ENCODE measurements at places on chromosomes 6 and 20.
A peak's percentile ranks its signal among the peaks of the same experiment; 100 is the strongest.

DNA sequence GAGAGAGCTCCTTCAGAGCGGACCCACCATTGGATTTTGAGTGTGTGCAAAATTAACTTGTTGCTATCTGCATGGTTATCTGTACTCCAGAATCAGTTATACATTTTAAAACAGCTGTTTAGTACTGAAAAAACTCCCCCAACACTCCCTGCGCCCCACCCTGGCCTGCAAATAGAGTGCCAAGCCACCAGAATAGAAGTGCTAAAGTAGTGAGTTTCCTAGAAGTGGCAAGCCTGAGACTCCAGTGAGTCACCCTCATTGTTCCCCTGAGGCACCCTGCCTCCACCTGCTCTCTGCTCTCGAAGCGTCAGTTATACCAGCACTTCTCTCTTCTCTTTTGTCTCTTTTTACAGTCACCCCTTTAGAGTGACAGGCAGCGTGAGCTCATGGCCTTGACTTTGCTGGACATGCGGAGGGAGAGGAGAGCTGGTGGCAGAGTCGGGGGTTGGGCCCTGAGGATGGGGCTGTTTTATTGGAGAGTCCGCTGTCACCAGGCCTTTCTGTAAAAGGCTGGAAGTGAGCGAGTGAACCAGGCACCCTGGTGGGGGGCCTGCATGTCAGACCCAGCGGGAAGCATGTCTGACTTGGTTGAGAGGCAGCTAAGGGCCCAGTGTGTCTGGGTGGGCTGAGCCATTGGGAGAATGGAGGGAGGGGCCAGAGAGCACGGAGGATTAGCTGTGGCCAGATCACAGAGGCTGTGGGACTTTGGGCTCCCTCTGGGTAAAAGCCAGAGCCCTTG lies 10.4 kb downstream of the IGF2R start:
- DNase-seq = no peak

- DNase-seq = no peak
These were observed 40.2 kb upstream of the FAM50B start for GRCh38 chr6:3808759-3809514.

DNA sequence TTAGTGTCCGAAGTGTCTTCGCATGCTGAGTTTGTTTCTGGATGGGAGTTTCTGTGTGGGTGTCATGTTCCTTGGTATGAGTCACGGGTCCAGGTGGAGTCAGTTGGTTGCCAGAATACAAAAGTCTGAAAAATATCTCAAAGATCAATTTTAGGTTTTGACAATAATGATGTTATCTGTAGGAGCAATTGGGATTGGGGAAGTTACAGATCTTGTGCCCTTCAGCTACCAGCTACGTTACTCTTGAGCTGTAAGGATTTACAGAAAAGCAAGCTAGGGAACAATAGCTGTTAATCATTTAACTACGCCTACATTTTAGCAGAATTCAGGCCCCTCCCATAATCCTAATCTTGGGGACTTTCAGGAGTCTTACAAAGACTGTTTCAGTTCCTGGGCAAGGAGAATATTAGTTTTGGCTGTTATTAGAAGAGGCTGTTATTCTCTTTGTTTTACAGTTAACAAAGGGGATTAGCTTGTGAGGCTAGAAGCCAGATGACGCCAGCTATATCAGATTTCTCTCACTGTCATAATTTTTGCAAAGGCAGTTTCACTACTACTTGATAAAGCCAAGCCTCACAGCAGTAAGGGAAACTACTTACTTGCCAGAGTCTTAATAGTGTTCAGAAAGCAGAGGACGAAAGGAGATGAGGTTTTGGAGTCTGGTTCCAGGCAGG lies 15.4 kb upstream of the SLC22A16 start:
- no peak for DNase-seq

DNA sequence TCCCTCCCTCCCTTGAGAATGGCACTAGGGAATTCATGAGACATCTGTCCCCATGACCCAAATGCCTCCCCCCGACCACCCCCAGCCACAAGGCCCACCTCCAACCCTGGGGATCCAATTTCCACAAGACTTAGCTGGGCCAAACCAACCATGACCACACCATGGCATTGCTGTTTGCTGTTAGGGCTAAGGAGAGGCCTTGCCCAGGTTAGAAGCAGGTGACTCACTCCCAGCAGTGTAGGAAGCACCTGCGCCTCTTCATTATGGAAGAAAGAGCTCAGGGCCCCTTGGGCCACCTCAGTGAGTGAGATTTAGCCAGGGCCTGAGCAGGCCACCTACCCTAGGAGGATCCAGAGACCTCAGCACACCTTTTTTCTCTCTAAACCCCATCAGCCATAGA lies 337.9 kb downstream of the TAF4 start:
- no peak for DNase-seq

DNA sequence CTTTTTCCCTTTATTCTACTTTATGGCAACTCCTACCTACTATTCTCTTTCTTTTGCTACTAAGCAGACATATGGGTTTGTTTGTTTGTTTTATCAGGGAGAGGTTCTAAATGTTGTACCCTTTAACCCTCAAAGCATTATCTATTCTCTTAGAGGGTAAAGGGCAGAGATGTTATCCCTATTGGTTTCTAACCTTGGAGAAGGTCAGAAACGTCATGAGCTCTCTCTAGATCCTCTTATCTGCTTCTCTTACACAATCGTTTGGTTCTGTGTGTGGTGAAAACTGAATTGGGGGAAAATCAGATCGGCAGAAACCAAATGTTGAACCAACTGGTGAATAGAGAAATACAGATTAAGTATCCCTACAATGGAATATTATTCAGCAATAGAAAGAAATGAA lies 6.4 kb upstream of the MPC1 start:
- no peak for DNase-seq

GRCh38 chr6:112434896-112435435 lies 87.8 kb downstream of the RFPL4B start:
- DNase-seq = no peak

DNA sequence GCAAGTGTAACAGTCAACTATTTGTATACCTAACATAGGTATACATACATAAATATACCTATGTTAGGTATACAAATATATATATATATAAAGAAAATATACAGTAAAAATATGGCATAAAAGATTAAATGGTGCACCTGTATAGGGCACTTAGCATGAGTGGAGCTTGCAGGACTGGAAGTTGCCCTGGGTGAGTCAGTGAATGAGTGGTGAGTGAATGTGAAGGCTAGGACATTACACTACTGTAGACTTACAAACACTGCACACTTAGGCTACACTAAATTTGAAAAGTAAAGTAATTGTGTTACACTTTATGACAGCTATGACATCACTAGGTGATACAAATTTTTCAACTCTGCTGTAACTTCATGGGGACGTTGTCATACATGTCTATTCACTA lies 65.6 kb downstream of the CDC5L start:
- DNase-seq = no peak

DNA sequence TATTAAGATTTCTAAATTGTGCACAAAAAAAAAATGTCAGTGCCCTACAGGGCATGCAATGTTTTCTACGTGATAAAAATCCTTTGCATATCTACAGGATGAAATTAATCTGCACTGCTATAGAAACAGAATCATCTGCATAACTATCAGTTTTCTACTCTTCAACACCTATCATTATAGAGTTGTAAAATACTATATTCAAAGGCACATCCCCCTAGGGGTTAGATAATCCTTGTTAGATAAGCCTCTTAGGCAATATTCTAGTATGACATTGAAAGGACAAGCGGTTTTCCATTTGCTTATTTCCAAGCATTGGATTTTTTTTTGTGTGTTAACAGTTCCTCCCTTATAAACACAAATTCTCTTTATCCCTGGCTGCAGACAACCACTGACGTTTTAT lies 98.7 kb upstream of the LAMA2 start:
- no peak for DNase-seq

DNA sequence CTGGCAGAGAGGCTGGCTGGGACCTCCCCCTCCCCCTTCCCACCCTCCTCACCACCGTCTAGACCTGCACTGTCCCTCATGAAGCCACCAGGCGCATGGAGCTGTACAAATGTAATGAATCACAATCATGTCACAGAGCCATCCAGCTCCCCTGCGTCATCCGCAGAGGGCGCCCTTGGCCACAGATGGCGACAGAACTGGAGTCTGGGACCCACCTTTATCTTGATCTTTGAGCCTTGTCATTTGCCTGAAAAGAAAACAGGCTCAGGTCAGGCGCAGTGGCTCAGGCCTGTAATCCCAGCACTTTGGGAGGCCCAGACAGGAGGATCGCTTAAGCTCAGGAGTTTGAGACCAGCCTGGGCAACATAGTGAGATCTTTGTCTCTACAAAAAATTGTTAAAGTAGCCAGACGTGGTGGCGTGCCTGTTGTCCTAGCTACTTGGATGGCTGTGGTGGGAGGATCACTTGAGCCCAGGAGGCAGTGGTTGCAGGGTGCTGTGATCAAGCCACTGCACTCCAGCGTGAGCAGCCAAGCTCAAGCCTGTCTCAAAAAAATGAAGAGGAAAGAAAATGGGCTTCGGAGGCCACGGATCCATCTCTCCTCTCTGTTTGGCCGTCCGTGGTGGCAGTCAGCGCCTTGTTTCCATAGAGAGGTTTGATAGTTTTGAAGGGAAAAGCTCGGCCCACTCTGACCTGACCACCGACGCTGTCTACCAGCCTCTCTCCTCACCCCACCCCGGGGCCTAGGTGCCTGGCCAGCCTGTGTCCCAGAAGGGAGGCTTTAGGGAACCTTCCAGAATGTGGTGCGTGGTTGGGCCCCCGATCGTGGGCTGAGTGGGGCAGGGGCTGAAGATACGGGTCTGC lies 6.2 kb downstream of the COL9A3 start:
- DNase-seq = no peak

DNA sequence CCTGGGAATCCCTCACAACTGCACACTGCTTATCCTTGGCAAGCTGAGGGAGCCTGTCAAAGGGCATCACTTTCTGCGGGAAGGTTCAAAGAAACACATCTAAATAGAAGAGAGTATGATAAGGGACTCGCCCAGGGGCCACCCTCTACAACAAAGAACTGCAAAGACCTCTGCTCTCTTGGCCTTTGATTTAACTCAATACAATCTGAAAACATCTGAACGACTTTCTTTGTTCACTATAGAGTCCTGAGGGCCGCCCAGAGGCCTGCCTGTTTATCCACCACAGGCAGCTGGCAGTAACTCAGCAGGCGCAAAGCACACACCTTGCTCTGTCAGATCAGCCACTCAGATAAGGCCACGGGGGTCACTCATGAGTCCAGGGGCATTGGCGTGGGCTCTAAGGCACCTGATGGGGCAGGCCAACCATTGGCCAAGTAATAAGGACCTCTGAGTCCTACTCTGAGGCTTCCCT lies 139.3 kb downstream of the UNC5CL start:
- no peak for DNase-seq

- peak; percentile 10 for DNase-seq
These were observed 66.3 kb downstream of the SLX4IP start for GRCh38 chr20:10501402-10501801.

DNA sequence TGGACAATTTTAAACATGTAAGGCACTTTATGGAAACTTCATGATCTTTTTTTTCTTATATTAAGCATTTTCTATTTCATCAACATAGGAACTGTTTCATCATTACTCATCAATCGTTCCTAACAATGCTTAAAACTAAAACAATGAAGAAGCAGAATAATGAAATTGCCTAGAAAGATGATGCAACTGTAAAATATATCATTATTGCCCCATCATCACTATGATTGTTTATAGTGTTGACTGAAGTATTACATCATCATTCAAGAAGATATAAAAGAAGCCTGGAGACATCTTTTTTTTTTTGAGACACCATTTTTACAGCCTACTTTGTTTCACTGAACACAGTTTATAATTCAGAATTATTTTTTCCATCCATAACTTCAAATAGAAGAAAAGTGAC lies 147.2 kb downstream of the TRDN start:
- DNase-seq = no peak

DNA sequence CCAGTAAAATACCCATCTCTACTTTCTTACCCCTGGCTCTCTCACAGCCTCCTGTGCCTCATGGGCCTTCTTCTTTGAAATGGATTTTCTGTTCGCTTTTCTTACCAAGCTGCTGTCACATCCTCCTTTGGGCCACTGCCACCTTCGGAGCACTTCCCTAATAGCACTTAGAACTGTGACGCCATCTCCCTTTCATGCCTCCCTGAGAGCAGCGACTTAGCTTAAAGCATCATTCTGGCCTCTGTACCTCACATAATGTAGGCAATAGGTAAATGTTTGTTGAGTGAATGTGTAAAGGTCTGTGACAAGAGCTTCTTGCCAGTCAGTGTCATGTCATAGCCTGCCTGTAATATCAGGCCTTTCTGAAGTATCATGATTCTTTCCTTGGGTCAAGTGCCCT lies 78.8 kb downstream of the ADGRG6 start:
- DNase-seq = no peak

- DNase-seq = no peak
These were observed 125.1 kb upstream of the SOX4 start for GRCh38 chr6:21468461-21468860.

DNA sequence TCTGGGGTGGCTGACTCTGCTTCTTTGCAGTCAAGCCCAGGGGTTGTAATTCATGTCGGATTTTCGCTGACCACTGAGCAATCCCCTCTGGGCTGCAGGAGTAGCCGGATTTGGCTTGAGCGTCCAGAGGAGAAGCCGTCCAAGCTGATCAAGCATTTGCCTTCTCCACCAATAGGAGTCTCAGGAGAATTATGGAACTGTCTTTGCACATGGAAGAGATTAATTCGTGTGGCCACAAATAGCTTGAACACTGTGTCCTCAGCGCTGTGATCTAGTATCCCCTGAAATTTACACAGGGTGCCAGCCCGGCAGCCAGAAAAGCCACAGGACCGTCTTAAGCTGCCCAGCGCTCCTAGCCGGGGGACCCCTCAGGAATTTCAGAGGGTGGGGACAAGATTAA lies 37.1 kb downstream of the EYA2 start:
- DNase-seq = no peak

- no peak for DNase-seq
These were observed 92.7 kb downstream of the IRF4 start for GRCh38 chr6:484086-484745.

DNA sequence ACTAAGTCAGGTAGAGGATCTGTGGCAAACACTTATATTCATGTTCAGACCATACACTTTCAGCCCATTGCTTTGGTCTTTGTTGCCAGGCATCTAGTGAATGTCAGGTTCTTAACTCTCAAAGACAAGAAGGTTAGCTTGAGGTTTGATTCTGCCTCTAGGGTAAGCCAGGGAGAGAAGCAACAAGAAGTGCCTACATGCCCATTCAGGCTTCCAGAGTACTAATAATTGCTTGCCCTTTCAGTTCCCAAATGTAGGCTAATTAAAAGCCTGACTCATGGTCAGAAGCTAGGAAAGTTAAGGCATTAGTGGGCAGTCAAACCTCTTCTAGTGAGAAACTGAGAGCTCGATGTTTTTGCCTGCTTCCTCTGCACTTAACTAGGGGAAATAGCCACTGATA lies 492.4 kb downstream of the PKHD1 start:
- DNase-seq = no peak

DNA sequence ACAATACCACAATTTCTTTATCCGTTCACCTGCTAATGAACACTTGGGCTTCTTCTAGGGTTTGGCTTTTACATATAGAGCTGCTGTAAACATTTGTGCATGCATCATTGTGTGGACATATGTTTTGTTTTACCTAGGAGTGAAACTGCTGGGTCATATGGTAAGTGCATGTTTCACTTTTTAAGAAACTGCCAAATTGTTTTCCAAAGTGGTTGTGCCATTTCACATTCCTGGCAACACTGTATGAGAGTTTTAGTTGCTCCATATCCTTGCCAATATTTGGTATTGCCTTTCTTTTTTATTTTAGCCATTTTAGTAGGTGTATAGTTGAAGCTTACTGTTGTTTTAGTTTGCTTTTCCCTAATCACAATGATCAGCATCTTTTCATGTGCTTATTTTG lies 14.1 kb upstream of the RPN2 start:
- DNase-seq = no peak

GRCh38 chr6:32239462-32239861 lies 15.6 kb upstream of the NOTCH4 start:
- no peak for DNase-seq
